ENCODE measurements at places on chromosomes 1 and 21. TPM values are rescaled to one million over a fixed set of nuclear protein-coding genes. Genes with fewer than 3 reads are reported as not detected.

Gene MROH7
- 22.0 TPM for total RNA-seq

Gene CELA3A
- not detected for total RNA-seq

Gene SPAG17
- total RNA-seq, result 4.8 TPM

Gene AMY1B
- total RNA-seq, result 3.5 TPM

DNA sequence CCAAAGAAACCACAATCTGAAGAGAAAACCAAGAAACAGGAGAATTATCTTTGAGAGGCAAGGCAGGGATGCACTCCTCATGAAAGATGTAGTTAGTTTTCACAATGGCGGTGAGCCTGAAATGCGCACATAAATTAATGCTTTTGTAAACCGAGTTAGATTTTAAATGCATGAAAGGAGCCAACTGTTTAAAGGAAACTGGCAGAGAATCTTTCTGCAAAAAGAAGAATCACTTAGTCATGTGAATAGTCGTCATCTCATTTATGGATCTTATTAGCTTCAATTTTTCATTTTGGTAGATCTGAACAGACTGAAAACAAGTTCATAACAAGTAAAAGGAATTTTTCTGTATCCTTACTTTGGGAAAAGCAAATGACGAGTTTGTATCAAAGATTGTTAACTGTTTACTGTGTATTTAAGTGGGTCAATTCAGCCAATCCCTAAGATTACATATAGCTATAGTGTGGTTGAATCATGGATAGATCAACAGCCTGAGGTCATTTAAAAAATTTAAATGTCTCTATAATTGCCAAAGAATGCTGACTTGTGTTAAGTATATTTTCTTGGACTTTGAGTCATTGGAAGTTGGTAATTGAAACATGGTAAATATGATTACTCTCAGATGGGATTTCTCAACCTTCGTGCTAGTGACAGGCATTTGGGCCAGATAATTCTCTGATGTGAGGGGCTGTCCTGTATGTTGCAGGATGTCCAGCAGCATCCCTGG is 226.6 kb upstream of the KAZN start:
- no peak overlapping the region for H3K27ac ChIP-seq
- no peak for DNase-seq
- H3K4me1 ChIP-seq, result no peaks in the 10 kb centered on the region
- H3K36me3 ChIP-seq, result no peaks in the 10 kb centered on the region
- no peaks in the 10 kb centered on the region for H3K27me3 ChIP-seq

DNA sequence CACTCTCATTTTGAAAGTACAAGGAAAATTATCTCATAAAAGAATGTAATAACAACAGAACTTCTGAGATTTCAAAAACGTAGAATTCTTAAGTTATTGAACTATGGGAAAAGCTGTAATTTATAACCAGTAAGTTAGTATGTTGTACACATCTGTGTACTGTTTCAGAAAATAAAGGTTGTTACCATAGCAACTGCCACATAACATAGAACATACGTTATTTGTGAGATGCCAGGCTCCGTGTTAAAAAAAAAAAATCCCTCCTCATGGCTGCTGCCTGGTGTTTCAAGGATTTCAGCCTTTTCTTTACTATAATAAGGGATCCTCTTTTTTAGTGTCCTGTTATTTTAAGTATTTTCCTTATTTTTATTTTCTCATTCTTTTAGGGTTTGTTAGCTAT is 79.5 kb downstream of the RWDD3 start:
- H3K27ac ChIP-seq, result no peak overlapping the region
- H3K4me3 ChIP-seq, result no peak overlapping the region
- DNase-seq, result no peak
- no peaks in the 10 kb centered on the region for H3K4me1 ChIP-seq

Measured in thyroid gland (tissue), 4 donors.